Activated naive CD4-positive, alpha-beta T cell treated with anti-CD3 and anti-CD28 coated beads for 36 hours (primary cell): ENCODE measurements at places on chromosomes 3 and 15. TPM values are rescaled to one million over a fixed set of nuclear protein-coding genes. Genes with fewer than 3 reads are reported as not detected.

THPO gene
- total RNA-seq = not detected

PLA2G4D gene
- not detected for total RNA-seq

SLC51A gene
- not detected for total RNA-seq

KNG1 gene
- total RNA-seq = not detected

CHDH gene
- 0.12 TPM for total RNA-seq

SMCO1 gene
- total RNA-seq = not detected

C3orf85 gene
- not detected for total RNA-seq

SLC6A11 gene
- total RNA-seq = not detected
